ENCODE measurements at places on chromosomes 11 and 22.
A peak's percentile ranks its signal among the peaks of the same experiment; 100 is the strongest.

DNA sequence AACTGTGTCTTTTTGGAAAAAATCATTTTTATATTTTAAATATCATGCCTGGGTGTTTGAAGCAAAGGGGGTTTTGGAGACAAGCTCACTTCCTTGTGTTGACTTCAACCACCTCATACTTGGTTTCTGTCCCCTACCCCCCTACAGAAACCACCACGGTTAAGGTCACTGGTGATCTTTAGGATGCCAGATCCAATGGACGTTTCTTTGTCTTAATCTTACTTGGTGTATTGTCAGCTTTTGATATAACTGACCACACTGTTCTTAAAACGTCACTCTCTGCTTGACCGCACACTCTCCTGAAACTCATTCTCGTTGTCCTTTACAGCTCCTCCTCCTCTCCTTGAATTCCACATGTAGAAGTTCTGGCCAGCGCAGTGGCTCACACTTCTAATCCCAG is 34.8 kb upstream of the SWAP70 start:
- DNase-seq = no peak

DNA sequence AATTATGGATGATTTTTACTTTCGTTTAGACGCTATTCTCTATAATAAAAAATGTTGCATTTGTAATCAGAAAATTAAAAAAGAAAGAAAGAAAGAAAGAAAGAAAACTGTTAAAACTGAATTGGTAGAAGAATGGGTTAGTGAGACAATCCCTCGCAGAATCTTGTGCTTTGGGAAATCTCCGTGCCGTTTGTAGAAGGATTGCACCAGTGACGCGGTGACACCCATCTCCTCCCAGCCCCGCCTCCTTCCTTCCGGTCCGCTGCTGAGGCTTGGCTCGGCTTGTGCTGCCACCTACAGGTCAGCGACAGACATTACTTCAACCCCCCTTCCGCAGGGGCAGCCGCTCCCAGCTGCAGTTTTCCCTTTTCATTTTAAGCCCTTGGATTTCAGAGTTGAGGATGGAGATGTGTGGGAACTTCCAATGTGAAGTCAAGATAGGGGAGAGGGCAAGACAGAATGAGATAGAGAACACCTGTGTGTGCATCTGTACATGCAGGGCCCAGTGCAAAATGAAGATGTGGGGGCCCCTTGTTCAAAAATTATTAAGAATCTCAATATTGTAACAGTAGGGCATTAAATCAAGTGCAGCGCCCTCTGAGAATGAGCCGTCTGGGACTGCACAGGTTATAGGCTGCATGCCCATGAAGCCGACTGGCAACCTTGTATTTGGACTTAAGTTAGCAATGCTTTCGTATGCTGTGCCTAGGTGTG is 41.1 kb downstream of the TST start:
- DNase-seq = peak; percentile 69

DNA sequence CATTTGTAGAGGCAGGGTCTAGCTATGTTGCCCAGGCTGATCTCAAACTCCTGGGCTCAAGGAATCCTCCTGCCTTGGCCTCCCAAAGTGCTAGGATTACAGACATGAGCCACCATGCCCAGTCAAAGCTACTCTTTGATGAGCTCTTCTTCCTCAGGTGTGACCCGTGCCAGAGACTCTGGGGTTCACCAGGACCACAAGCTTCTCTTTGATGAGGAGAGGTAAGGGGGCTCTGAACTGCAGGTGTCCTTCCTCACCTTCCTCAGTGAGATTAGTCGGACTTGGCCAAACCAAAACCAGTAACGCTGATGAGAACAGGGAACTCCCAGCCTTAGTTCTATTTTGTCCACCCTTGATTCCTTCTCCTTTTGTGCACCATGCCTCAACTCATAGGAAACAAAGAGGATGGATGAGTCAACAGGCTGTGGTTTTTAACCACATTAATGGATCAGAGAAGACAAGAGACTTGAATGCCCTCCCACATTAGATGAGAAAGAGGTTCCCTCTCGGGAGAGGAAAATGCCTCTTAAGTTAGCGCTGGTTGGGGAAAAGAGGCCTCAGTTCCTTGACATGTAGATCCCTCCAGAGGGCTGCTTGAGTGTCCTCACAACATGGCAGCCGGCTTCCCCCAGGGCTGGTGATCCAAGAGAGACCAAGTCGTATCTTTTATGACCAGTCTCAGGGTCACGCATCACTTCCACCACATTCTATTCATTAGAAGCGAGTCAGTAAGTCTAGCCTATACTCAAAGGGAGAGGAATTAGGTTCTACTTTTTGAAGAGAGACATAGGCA is 25.7 kb upstream of the CTR9 start:
- no peak for DNase-seq

- no peak for DNase-seq
Measured at GRCh38 chr11:102188488-102188887, 78.2 kb downstream of the YAP1 start.

- DNase-seq = no peak
Measured at GRCh38 chr22:28903080-28903479, 19.7 kb downstream of the ZNRF3 start.

DNA sequence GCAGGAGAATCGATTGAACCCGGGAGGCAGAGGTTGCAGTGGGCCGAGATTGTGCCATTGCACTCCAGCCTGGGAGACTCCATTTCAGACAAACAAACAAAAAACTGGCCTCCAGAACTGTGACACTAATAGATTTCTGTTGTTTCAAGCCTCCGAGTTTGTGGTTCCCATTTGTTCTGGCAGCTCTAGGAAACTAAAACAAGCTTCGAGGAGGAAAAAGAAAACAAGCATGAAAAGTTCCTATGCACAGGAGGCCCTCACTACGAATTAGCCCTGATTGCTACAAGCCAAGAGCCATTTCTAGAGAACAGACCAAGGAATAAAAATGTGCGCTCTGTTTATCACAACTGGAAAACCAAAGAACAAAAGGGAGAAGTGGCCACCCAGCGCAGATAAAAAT is 47.8 kb upstream of the SHANK2 start:
- DNase-seq = no peak

- no peak for DNase-seq
Measured at GRCh38 chr11:101881586-101881985, 33.2 kb upstream of the CEP126 start.

- DNase-seq = no peak
Measured at GRCh38 chr11:66457826-66458225, 8.9 kb upstream of the PELI3 start.

- no peak for DNase-seq
Measured at GRCh38 chr11:117870103-117870952, 6.1 kb downstream of the FXYD6 start.

DNA sequence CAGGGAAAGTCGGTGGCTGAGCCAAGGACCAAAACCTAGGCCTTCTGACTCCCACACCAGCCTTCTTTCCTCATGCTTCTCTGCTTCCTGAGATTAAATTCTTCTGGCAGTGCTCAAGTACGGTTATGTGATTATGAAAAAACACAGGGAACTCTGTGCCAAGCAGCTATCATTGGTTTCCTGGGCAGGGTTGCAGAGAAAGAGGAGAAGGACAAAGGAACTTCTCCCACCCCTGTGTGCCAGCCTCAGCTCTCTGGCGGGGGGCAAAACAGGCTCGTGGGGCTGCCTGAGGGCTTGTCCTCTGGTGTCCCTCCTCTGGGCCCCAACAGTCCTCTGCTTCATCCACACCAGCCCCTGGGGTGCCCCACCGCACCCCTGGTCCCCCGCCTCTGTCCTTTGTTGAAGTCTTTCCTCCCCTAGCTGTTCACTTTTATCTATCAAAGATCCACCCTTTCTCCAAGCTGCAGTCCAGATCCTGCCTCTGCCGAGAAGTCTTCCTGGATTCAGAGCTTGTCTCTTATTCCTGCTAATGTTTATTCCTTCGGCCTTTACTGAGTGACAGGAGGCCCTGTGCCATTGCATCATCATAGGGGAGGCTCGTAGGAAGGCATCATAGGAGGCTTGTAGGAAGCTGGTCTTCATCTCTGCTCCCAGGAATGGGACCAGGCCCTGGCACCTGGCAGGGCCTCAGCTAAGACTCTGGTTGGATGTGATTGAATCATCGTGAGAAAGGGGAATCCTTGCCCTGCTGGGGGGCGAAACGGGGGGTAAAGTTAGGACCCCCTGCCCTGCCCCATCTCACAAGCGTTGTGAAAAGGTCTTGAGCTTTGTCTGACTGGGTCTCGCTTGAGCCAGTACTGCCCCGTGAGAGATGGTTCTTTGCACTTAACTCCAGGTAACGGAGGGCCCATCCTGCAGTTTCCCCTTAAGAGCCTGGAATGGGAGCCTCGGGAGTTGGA is 11.5 kb upstream of the FTH1 start:
- no peak for DNase-seq

DNA sequence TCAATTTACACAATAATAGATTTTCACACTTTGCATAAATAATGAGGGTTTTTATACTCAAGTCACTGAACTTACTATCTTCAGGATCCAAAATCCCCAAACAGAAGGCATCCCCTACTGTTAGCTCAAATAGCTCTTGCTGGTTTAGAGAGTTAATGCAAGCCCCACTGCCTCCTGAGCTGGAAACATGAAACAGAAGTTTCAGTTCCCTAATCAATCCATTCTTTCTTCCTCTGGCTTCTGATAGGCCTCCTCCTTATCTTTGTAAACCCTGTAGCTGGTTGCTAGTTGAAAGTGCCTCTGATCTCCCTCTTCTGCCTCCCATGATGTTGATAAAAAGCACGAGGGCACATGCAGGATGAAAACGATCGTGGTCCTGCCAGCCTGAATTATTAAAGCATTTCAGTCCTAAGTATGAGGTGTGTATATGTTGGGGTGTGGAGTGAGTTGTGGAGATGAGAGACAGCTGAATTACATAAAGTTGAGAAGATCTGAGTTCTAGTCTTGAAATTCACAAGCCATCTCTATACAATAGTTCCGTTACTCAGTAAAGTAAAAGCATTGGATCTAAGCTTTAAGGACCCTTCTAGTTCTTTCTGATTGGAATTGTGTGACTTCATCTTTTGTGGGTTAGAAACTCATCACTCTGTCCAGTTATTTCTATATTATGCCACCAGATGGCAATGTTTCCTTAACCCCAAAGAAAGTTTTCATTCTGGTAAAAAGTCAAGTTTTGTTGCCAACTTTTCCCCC is 35.0 kb upstream of the EHF start:
- DNase-seq = no peak

GRCh38 chr11:91382946-91383345 is 841.7 kb upstream of the FAT3 start:
- DNase-seq = no peak

- no peak for DNase-seq
Measured at GRCh38 chr11:18056561-18057181, 10.6 kb upstream of the TPH1 start.

GRCh38 chr11:46345131-46345597 is 2.1 kb upstream of the DGKZ start:
- peak; percentile 70 for DNase-seq

- DNase-seq = no peak
Measured at GRCh38 chr11:57144075-57144474, 37.7 kb upstream of the LRRC55 start.

DNA sequence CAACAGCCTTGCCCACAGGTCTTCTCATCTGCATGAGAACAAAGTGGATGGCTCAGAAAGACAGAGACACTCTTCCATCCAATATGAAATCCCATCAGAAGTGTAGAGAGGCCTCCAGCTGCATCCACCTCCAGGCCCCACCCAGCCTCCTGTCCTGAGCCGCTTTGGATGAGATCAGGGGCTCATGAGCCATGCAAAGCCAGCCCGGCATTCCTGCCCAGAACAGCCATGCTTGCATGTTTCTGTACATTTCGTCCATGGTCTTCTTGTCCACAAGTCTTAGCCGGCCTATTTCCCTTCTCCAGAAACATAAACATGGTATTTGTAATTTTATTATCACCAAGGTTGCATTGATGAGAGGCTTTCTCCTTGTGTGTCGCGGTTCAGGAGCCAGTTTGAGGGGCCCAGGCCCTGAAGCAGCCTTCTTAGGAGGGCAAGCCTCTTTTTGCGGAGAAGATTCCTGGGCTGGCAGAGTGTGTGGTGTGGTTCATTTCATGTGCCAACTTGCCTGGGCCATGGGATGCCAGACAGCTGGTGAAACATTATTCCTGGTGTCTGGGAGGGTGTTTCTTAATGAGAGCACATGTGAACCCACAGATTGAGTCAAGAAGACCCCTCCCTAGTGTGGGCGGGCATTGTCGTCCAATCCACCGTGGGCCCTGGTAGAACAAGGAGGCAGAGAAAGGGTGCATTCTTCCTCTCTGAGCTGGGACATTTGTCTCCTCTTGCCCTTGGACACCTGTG is 928.9 kb downstream of the TBC1D22A start:
- DNase-seq = no peak

DNA sequence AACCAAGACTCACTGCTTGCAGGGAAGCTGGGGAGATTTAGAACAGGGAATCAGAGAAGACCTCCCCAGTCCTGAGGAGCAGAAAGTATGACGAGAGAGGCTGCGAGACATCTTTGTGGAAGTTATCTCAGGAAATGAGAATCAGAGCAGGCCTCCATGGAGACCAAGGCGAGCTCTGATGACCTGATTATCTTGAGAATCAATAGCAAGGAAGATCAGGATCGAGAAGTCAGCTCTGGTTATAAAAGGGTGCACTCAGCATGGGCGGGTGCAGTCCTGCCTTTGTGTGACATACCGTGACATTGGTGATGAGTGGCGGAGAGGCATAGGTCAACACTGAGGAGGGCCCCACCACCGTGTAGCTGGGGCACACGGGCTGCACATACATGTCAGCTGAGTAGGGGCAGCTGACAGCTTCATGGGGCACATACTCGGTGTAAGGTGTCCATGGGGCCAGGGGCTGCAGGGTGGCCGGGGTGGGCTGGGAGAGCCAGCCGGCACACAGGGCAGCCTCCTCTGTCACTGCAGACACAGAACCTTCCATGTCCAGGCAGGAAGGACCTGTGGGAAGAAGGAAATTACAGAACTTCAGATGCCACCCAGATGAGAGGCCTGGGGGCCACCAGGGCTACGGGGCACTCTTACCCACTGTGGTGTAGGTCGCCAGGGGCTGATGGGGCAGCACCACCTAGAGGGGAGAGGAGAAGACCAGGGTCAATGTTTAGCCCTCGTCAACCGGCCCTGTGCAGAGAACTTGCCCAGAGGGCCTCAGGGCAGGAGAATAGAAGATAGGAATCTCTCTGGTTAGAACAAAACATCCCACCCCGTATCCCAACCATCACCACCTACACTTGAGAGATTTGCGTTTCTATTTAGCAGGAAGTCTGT is 21.7 kb downstream of the POU2AF1 start:
- DNase-seq = no peak

DNA sequence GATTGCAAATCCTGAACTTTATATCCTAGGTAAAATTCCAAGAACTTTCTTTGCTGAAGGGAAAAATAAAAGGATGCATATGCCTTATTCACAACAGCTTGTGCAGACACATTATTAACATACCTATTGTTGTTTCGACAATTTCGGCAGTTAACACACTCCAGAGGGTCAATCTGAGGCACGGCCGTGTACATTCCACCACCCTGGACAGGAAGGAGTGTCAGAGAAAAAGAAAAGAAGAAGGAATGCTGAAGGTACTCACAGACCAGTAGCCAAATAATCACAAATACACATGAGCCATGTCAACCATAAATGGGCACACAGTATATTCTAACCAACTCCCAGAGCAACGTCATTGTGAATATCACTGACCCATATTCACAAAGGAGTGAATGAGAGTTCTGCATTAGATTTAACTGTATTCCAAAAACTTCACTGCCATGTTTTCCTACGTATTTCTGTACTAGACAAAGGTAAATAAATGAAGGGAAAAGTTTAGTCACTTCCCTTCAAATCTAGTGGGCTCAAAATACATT is 32.4 kb downstream of the VSIG10L2 start:
- DNase-seq = no peak

All from NCI-H187 (cell line).